Gastrocnemius medialis (tissue), 4 donors: ENCODE measurements at places on chromosomes 2 and 18.

DNA sequence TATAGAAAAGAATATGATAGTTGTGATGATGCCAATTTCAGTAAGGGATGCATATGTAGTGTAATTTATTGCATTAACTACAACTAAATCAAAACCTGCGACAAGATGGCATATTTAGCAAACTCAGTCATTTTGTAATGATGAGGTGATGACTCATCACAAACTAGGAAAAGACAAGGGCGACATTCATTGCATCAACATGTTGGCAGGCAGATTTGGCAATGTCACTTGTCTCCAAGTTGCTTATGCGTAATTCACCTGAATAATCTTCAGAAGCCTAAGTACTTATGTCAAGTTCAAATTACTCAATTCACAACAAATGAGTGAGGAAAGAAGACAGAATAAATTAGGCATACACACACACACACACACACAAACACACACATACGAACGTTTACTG, 273.2 kb upstream of the RGPD4 start:
- DNase-seq = no peak

- DNase-seq = no peak
These were observed 179.4 kb downstream of the DOK6 start for GRCh38 chr18:69580107-69580506.

GRCh38 chr2:237966250-237966564, 607 bp upstream of the UBE2F start:
- no peak for DNase-seq

- DNase-seq = no peak
These were observed 390.2 kb downstream of the DSC3 start for GRCh38 chr18:30652387-30652786.

GRCh38 chr2:189312643-189313042, 128.6 kb upstream of the WDR75 start:
- DNase-seq = no peak

DNA sequence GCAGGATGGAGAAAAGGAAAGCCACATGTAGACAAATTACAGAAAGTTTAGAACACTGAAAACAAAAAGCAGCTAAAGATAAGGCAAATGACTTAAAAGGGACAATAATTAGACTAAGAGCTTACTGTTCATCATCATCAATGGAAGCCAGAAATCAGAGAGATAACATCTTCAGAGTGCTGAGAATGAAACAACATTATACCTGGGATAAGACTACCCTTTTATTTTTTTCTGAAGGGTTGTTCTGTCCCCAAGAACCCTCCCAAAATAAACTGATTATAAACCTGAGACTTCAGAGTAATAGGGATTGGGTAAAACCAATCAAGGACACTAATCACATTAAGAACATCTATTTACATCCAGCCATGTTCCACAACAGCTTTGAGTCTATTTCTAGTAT, 6.9 kb upstream of the NEDD4L start:
- no peak for DNase-seq

DNA sequence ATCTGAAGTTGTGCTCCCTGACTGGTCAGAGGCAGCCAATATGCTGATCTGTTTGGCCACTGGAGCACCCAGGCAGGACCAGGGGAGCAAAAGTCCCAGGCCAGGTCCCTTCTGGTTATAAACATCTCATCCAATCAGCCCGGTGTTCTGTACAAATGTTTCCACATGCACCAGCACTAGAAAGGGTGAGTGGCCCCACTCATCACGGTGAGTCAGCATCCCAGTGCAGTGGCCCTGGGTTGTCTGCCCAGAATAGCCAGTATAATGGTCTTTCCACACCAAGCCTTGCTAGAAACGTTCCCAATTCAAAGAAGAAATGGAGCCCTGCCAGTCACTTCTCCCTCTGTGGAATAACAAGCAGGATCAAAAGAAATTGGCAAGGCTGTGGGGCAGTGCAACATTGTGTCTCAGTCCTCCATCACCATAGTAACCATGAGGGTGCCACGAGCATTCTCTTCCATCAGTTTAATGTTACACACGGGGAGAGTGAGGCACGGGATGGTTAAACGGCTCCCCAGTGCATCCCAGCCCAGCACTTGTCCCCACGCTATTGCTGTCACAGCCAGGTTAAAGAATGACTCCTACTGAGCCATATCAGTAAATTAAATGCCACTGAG, 174.9 kb downstream of the SEPTIN10 start:
- peak; percentile 80 for DNase-seq
